ENCODE measurements at places on chromosomes 16 and 17.

- no peak for DNase-seq
Measured at GRCh38 chr17:54744750-54745149, 155.9 kb upstream of the TOM1L1 start.

DNA sequence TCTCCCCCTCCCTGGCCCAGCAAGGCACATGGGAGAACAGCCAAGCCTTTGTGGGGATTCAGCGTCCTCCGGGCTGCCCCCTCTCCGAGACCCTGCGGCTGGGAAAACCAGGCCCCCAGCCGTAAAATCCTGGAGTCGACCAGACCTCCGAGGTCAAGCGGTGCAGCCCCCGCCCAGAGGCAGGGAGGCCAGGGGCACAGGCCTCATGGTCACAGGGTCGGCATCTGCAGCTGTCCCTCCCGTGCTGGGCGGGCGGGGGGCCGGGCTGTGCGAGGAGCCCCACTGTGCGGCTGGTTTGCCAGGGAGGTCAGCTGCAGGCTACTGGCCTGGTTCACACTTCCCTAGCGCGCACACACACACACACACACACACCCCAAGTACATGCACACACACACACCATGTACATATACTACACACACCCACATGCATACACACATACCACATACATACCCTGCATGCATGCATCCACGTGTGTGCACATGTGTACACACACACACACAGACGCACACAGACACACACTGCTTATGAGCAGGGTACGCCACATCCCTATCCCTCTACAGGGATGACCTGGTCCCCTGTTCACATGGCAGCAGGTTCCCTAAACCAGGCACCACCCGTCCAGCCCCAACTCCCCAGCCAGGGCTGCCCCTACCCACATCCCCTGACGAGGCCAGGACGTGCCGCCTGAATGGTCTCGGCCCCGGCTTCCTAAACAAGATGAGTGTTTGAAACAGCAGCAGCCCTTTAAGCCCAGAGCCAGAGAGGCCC, 108.9 kb upstream of the CIBAR2 start:
- DNase-seq: no peak

GRCh38 chr16:57732037-57732436, 3.5 kb upstream of the KATNB1 start:
- no peak for DNase-seq

- no peak for DNase-seq
Measured at GRCh38 chr17:34781571-34782108, 179.6 kb downstream of the CCT6B start.

DNA sequence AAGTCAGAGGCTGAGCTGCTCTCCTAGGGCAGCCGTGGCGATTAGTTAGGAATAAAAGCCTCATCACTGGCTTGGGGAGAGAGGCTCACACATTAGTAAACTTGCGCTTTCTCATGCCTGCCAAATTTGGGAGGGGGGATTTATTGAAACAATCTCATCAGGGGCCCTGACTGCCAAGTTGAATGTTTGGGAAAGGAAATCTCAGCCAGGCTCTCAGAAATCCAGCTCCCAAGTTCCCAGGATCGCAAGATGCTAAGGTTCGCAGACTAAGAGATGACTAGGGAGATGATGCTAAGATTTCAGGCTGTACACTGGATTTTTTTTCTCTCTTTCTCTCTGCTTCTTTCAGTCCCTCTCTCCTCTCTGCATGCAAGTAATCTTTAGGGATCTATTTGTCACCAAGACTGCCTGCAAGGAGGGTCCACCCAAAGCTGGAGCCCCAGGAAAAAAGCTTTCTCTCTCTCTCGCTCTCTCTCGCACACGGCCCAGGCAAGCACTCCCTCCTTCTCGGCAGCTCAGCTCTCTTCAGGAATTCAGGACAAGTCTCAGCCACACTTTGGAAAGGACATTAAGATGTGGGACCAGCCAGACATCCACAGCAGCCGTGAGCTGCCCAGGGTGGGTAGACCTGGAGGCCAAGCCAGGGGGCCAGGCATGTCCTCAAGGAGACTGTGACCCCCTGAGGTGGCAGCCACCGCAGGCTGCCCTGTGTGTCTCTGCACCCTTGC, 1.4 kb downstream of the GPR139 start:
- DNase-seq: no peak

DNA sequence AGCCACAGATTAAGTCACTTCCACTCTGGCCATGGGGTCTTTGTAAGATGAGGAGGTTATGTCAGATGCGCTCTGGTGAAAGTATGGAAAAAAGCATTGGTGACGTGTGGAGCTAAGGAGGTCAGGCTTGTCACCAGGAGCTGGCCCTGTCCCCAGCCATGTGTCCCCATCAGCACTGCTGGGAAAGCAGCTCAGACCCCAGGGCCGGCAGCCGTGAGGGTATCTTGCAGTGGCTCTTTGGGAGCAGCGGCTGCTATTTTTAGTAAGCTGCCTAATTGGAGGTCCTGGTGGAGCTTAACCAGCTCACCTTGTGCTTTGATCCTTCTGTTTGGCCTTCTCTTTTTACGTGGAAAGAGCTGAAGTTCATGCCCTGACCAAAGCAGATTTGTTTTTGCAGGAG, 60.9 kb downstream of the MPRIP start:
- DNase-seq: no peak

DNA sequence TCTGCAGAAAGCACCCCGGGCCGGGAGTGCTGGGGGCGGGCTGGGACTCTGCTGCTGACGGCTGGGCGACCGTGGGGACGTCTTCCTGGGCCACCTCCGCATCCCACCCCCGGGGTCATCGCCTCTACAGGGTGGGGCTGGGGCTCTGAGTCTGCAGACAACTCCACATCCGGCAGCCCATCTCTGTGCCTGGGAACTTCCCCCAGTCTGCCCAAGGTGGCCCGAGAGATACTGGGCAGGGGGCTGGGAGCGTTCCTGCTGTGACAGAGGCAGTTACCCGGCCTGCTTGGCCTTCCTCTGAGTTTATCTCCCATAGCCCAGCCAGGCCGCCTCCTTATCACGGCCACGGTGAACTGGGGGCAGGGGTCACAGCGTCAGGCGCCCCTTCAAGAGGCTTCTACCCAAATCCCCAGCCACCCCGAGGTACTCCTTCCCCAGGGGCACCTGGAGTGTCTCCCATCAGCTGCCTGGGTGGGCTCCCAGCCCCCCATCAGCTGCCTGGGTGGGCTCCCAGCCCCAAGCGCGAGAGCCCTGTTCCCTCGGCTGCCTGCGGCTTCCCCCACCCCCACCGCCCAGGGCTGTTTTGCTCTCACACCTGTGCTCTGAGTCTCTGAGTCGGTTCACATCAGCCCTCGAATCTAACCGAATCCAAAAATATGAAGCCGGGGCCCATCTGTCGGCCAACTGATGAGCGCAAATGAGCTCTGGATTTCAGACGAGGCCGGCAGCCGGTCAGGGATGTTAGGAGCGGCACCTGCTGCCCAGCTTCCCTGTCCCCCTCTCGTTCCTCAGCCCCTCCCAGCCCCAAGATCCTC, 15.6 kb upstream of the CBFA2T3 start:
- DNase-seq: no peak

DNA sequence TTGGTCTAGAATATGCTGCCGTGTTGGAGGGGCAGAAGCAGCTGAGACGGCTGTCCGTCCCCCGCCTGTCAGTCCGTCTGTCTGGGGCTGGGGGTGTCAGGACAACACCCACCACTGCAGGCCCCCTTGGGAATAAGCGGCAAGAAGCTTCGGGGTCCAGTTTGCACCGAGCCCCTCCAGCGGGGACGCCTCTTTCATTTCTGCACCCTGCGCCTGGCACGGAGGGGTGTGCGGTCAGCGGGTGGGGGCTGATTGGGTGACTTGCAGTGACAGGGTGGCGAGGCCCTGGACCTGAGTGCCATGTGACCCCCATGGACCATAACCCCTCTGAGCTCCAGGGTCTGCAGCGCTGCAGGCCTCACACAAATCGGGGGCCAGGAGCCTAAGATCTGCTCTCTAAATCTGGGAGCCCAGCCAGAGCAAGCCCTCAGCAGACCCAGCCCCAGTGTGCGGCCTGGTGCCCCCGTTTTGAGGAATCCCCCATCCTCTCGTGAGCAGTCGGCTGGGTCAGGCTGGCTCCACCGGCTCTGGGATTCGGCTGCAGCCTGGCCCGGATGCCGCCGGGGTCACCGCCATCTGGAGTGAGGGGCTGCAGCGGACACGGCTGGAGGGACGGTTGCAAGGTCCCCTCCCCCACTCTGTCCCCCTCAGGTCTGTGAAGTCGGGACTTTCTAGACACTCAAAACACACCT, 8.3 kb downstream of the CBFA2T3 start:
- no peak for DNase-seq

GRCh38 chr17:40151414-40151963, 11.2 kb downstream of the CASC3 start:
- no peak for DNase-seq

DNA sequence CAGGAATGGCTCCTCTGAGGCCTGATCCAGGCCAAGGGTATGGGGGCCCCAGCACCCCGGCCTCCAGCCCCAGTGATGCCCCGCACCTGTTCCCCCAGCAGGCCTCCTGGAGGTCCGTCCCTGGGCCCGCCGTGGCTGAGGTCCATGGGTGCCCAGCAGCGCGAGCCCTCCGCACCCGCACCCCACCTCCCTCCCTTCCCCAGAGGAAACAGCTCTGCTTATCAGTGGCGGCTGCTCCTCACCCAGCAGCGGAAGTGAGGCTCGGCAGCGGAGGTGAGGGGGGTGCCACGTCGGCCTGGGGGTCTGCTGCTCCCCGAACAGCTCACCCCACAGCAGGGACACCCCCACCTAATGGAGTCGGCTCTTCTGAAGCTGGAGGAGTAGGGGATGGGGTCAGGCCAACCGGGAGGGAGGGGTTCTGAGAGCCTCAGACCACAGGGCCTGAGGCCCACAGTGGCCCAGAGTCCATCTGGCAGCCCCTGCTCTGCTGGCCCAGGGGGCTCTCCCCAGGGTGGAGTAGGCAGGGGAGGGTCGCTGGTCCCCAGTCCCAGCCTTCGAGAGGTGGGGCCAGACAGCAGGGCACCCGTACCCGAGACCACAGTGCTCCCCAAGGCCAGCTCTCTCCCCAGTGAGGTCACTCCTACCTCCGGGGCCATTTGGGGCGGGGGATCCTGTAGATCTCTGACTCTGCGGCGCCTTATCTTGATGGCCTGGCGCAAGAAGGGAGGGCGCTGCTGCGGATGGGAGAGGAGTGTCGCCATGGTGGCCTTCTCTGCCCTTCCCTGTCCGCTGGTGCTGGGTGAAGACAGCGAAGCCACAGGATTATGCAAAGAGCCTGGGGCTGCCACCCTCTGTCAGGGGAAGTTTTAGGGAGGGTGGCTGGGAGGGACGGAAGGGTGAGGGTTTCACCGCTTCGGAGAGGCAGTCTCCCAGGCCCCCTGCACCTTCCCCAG, at the start of gene UNC13D:
TSS of gene UNC13D (minus strand) at position 828 of the 953 bp plus-strand sequence. CDS start at position 761, 67 bp downstream.
- peak; percentile 41 for DNase-seq

DNA sequence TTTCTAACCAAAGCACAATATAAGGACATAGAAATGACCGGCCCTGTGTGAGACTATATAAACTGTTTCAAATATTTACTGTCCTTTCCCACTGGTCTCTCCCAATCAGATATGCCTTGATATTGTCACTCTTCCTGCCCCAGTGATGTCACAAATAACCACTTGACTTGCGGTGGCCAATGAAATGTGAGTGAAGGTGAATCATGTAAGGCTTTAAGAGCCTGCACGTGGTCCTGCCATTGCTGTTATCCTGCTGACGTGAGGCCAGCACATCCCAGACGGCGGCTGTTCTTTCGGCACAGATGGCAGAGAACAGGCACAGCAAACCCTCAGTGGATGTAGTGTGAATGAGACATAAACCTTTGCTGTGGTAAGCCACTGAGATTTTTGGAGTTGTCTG, 5.4 kb upstream of the KLHL11 start:
- no peak for DNase-seq

DNA sequence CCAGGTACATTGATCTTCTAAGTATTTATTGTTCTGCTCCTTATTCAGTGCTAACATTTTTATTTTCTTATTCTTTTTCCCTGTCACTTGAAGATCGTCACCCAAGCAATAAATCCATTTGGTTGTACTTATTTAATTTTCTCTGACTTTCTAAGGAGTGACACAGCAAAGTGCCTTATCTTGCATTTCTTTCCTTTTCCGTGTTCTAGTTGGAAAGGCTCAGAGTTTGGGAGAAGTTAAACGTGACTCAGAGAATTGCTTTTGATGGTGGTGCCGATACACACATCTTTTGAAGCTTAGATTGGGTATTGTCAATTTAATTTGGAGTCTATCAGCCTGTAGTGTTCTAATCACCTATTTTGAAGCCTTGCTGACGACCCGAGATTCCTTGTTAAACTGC, 72.0 kb downstream of the PITPNC1 start:
- DNase-seq: no peak

GRCh38 chr16:27424772-27425498, 23.0 kb downstream of the IL21R start:
- DNase-seq: no peak

DNA sequence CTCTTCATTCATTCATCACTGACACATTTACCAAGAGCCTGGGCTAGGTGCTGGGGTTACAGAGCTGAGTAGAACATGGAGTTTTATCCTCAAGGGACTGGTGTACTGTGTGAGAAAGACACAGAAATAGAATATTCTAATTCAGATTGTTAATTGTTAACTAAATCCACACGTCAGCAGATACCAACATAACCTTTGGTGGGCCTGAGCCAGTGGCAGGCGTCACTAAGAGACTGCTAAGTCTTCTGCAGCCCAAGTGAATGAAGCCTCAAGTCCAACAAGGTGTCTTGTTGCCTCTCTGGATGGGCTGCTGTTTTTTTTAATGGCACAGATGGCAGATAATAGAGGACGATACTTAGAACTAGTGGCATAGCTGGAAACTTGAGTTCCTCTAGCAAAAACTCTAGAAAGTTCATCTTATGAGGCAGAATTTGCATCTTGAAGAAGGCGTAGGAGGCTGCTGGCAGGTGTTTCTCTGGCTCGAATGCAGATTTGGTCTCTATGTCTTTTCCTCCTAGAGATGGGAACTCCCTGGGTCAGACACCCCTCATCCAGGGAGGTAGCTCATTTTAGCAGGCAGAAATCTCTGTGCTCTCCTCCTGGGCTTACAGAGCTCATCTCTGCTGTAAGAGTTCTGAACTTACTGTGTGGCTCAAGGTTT, 179.5 kb downstream of the NTN1 start:
- no peak for DNase-seq

DNA sequence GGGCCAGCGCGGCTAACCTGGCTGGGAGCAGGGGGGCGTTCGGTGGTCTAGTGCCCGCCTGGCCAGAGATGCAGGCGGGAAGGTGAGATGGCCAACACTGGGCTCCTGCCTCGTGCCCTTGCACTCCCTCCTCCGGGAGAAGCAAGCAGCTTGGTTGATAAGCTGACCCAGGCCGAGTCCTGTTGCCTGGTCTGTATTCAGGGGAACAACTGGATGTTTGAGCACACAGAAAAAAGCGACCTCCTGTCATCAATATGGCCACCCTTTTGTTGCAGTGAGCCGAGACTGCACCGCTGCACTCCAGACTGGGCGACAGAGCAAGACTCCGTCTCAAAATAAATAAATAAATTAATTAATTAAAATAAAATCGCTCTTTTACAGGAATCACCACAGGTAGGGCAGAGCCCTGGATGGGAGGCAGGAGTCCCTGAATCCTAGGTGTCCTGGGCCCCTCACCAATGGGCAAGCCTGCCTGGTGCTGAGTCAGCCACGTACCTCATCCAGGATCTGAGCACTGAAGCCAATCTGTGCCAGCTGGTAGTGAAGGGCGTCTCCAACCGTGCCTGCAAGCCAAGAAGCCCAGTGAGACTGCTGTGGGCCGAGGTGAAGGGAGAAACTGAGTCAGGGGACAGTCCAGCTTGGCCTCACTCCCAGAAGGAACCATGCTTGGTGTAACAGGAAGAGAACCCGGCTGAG, 31.8 kb downstream of the HASPIN start:
- no peak for DNase-seq
